ENCODE measurements at places on chromosomes 2 and 18. TPM values are rescaled to one million over a fixed set of nuclear protein-coding genes. Genes with fewer than 3 reads are reported as not detected.

GRCh38 chr2:112727276-112728028, 6.6 kb downstream of the NT5DC4 start:
- H3K27me3 ChIP-seq = no peaks in the 10 kb centered on the region
- no peak overlapping the region for H3K27ac ChIP-seq

DNA sequence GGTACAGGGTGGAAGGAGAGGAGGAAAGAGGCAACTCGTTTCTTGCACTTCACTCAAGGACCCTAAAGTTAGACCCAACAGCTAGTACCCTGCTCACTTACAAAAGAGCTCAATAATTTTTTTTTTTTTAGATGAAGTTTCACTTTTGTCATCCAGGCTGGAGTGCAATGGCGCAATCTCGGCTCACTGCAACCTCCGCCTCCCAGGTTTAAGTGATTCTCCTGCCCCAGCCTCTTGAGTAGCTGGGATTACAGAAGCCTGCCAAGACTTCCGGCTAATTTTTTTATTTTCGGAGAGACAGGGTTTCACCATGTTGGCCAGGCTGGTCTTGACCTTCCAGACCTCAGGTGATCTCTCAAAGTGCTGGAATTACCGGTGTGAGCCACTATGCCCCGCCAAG, 4.1 kb downstream of the ASB3 start:
- DNase-seq = no peak
- H3K36me3 ChIP-seq = no peaks in the 10 kb centered on the region
- H3K27ac ChIP-seq = no peak overlapping the region

- H3K27ac ChIP-seq = no peak overlapping the region
- H3K36me3 ChIP-seq = no peaks in the 10 kb centered on the region
- no peak for DNase-seq
- H3K4me1 ChIP-seq = no peaks in the 10 kb centered on the region
These were observed 805.2 kb downstream of the SLC4A3 start for GRCh38 chr2:220432645-220433044.

DNA sequence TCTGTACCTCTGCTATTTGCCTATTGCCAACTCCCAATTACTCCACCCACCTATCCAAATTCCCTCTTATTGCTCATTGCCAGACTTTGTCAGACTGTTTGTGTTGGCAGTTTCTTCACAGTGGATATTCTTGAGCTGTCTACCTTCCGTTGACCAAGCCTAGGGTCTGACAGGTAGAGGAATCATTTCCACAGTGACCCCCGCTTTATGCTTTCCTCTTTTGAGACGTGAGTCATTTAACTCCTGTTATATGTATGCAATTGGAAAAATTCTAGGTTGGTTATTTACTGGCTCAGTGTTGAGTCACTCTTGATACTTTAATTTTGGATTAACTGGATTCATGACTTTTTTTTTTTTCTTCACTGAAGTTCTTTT, 187.7 kb downstream of the IRS1 start:
- no peak overlapping the region for H3K27ac ChIP-seq
- H3K4me3 ChIP-seq = no peak overlapping the region
- H3K36me3 ChIP-seq = no peaks in the 10 kb centered on the region
- DNase-seq = no peak

DNA sequence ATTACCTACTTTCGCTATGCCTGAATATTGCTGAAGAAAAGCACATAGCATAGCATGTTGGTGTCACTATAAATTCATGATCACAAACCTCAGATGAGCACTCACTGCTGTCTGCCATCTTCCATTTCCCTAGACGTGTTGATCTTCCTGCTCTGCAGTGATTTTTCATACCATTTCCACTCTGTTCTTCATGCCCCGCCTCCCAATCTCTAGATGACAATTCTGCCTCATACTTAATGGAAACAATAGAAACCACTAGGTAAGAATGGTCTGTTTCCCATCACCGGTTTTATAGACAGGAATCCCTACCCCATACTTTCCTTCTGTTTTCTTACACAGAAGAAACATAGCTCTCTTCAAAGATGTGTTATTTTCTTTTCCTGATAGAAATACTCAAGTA, 63.8 kb downstream of the PIK3C3 start:
- H3K27me3 ChIP-seq = no peaks in the 10 kb centered on the region
- no peaks in the 10 kb centered on the region for H3K4me1 ChIP-seq
- H3K27ac ChIP-seq = no peak overlapping the region
- no peak overlapping the region for H3K4me3 ChIP-seq

The CIB4 gene
- total RNA-seq = 8.7 TPM

The PPP1R1C gene
- total RNA-seq = 26.2 TPM

Data from testis (tissue), 5 donors.